ENCODE measurements at places on chromosomes 5 and 9.

GRCh38 chr5:9661316-9662015 lies 31.3 kb upstream of the TAS2R1 start:
- no peak for DNase-seq

DNA sequence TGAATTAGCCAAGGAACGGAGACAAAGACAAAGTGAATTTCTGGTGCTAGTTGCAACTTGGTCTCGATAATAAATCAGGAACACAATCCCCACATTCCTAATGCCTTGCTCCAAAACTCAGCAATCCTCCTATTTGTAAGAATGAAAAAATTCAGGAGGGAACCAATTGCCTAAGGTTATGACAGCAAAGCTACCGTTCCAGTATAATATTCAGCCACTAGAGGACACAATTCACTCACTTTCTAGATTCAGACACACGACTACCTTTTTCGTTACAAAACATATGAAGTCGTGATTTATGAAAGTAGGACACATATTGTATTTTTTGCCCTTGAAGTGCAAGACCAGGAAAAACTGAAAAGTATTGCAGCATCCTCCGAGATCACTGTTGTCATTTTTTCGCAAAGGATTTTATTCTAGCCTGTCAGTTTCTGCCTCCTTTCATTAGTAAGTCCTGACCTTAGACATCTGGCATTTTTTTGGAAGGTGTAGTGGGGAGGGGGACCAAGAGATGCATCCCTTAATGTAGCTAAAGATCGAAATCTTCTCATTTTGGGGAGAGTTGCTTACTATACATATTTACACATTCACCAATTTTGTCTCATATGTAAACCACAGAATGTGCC lies 133.1 kb downstream of the DOCK8 start:
- DNase-seq: peak; percentile 29

GRCh38 chr9:104099630-104100029 lies 5.5 kb downstream of the SMC2 start:
- no peak for DNase-seq

- no peak for DNase-seq
Measured at GRCh38 chr9:73176450-73176875, 24.8 kb downstream of the ANXA1 start.

- peak; percentile 63 for DNase-seq
Measured at GRCh38 chr9:136693490-136694162, 6.4 kb upstream of the AGPAT2 start.

GRCh38 chr5:82984786-82985735 lies 92.1 kb downstream of the TMEM167A start:
- peak; percentile 14 for DNase-seq

DNA sequence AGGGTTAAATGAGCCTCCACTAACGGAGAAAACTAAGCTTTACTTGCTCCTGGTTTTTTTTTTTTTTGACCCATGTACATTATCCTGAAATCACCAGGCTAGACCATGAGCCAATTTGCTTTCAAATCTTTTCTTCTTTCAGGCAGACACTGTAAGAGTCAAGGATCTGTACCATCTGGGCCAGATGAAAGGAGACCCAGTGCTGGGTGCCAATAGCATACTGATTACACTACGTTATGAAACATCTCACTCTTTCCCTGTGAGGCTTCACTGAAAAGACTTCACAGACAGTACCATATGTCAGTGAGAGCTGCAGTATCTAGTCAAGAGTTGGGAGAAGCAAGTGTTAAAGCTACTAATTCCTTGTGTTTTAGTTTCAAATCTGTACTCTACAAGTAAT lies 161.2 kb upstream of the PTPRD start:
- DNase-seq: no peak

GRCh38 chr9:128142061-128142460 lies 7.2 kb upstream of the LCN2 start:
- DNase-seq: no peak

DNA sequence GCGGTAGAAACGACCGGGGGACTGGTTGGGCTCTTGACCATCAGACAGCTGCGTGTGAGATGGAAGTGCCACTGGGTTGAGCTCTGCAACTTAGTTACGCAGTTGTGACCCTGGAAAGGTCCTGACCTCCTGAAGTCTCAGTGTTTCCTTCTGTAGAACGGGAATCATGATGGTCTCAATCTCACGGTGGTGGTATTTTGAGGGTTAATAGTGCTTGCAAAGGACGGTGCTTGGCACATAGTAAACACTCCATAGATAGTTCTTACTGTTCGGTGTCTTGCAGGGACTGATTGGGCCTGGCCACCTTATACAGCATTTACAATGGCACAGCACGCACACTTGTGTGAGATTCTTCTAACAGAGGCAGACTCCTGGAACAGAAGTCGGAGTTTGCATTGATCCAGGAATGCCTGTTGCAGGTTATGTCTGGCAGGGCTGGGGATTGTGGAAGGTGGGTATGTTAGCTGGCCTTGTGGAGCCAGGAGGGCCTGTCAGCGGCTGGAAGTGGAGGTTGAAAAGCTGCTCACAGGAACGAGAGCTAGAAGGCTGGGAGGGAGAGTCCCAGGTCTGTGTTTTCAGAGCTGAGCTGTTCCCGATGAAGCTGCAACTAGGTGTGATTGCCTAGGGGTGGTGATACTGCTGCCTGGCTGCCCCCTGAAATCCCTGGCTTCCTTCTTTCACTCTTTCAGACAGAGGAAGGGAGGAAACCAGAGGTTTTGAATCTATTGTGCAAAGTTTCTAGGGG lies 962 bp upstream of the TXN start:
- peak; percentile 27 for DNase-seq

GRCh38 chr9:26643826-26644225 lies 248.8 kb downstream of the CAAP1 start:
- DNase-seq: no peak

DNA sequence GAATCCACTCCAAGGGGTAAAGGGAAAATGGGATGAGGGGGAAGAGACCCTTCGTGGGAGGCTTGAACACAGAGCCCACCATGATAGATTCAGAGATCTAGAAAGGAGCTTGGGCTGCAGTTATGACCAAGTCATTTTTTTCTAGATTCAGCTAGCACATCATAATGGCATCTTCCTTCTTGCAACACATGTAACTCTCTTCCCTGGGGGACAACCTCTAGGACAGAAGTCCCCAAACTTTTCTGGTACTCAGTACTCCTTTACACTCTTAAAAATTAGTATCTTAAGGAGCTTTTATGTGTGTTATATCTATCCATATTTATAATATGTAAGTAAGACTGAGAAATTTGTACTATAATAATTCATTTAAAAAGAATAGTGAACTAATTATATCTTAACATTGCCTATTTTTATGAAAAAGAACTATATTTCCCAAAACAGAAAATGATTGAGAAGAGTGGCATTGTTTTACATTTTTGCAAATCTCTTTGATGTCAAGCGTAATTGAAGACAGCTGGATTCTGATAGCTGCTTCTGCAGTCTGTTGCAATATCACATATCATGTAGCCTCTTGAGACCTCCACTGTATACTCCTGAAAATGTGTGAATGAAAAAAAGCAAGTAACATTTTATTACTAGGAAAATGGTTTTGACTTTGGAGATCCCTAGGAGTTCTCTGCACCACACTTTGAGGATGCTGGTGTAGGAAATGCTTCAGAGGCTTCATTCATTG lies 875 bp downstream of the ACO1 start:
- DNase-seq: no peak

DNA sequence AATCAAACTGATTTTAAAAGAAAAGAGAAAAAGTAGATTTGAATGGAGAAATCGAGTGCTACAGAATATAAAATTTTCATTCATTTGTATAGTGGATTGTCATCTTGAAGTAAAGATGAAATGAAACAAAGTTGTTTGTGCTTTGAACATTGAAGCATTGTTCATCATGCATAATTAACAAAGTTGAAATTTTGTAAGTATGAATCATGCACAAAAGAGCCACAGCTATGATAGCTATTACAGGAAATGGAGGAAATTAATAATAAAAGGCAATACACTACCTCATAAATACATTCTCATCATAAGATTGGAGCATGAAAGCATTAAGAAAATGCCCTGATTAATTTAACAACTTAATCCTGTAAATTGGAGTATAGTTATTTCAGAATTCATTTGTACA lies 153.4 kb upstream of the TLX3 start:
- DNase-seq: no peak

DNA sequence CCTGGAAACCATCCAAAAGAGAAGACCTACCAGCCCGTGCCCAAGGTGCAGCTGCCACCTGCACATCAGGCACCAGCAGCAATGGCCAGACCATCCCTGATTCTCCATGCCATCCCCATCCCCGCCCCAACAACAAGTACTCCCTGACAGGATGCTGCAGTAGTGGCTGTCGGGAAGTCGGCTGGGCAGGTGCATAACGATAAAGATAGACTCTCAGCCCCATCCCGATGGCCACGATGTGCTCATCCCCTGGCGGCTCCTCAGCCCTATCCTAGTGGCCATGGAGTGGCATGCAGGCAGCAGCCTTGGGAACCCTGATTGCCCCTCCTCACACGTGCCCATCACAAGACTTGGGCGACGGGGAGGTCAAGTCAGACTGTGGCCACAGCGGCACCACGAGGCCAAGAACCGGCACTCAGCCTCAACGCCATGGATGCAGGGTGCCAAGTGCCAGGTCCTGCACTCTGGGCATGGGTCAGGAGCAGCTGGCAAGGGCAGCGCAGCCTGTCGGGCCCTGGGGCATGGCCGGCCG lies 368.8 kb upstream of the SPATA31A5 start:
- DNase-seq: no peak

DNA sequence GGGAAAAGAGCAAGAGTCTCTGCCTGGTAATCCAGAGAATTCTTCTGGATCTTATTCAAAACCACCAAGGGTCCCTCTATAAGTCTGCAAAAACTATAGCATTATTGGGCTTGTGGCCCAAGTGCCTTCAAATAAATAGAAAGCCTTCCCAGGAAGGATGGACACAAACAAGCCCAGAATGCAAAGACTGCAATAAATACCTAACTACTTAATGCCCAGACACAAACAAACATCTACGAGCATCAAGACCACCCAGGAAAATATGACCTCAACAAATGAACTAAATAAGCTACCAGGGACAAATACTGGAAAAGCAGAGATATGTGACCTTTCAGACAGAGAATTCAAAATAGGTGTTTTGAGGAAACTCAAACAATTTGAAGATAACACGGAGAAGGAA lies 355.8 kb upstream of the GRAMD2B start:
- no peak for DNase-seq

- DNase-seq: no peak
Measured at GRCh38 chr9:130041648-130042405, 1.2 kb downstream of the FNBP1 start.

DNA sequence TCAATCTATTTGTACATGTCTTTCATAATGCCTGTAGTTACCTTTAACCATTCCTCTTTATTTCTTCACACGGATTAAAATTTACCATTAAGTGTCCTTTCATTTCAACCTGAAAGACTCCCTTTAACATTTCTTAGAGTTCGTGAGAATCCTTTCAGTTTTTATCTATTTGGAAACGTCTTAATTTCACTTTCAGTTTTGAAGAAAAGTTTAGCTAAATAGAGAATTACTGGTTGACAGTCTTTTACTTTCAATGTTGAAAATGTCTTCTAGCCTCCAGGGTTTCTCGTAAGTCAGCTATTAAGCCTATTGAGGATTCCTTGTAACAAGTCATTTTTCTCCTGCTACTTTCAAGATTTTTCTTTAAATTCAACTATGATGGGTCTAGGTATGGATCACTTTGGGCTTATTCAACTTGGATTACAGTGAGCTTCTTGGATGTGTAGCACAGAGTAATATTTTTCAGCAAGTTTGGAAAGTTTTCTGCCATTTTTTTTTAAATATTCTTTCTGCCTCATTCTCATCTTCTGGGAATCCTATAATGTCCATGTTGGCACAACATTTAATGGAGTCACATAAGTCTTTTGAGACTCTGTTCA lies 48.5 kb downstream of the RFX3 start:
- DNase-seq: no peak

GRCh38 chr9:127336506-127337352 lies 60.2 kb upstream of the SLC2A8 start:
- peak; percentile 16 for DNase-seq

DNA sequence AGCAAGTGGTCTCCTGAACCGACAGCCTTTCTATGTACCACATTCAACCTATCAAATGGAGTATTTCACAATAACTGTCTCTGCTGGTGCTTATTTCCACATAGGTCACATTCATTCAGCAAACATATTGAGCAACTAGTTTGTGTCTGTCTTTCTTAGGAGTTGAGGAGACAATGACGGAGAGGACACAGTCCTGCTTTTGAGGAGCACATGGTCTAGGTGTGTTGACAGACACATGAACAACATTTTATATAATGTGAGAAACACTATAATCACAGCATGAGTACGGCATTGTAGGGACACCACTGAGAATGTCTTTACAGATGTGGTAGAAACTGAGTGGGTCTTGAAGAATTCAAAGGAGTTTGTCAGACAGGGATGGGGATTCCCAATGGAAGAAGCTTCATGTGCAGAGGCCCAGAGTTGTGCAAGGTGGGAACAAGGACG lies 28.5 kb downstream of the NFIL3 start:
- peak; percentile 88 for DNase-seq

DNA sequence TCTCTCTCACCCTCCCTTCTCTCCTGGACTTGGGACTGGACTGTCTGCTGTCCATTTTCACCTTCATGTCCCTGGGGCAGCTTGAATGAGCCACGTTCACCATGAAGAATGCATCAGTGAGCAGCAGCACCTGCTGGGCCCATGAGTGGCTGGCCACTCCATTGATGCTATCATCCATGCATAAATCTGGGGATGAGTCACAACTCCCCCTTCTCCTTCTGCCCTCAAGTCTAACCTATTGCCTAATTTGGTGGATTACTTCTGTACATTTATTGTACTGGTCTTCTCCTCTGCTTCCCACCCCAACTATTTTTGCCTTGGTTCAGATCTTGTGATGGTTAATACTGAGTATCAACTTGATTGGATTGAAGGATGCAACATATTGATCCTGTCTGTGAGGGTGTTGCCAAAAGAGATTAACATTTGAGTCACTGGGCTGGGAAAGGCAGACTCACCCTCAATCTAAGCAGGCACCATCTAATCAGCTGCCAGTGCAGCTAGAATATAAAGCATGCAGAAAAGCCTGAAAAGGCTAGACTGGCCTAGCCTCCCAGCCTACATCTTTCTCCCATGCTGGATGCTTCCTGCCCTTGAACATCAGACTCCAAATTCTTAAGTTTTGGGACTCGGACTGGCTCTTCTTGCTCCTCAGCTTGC lies 46.7 kb downstream of the GDNF start:
- DNase-seq: no peak

- DNase-seq: no peak
Measured at GRCh38 chr5:108707141-108707540, 40.6 kb upstream of the FER start.

DNA sequence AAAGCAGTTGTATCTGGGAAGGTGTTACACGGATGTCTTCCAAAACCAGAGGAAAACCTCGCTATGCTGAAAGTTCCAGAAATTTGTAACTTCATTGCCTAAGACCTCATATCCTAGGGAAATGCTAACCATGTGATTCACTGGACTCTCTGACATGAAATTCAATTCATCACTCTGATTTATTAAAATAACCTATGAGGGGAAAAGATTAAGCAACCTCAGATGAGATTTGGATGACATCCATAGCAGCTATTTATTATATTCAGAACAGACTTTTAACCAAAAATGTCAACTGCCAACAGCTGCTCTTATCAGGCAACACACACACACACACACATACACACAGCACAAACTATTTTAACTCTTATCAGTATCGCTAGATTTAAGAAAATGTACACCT lies 1006.4 kb upstream of the CTNND2 start:
- DNase-seq: no peak

- DNase-seq: peak; percentile 24
Measured at GRCh38 chr5:137320056-137321045, 178.8 kb downstream of the SPOCK1 start.

- DNase-seq: no peak
Measured at GRCh38 chr5:78765756-78766411, 117.3 kb upstream of the LHFPL2 start.

- DNase-seq: no peak
Measured at GRCh38 chr5:12354686-12355085, 450.4 kb upstream of the CTNND2 start.

All from HepG2 (cell line).